ENCODE measurements at places on chromosomes 11 and 22.

GRCh38 chr22:20205964-20206708, 55.3 kb upstream of the CCDC188 start:
- H3K27ac ChIP-seq, result peak overlapping the region; percentile 93
- H3K4me3 ChIP-seq, result peak overlapping the region; percentile 90

DNA sequence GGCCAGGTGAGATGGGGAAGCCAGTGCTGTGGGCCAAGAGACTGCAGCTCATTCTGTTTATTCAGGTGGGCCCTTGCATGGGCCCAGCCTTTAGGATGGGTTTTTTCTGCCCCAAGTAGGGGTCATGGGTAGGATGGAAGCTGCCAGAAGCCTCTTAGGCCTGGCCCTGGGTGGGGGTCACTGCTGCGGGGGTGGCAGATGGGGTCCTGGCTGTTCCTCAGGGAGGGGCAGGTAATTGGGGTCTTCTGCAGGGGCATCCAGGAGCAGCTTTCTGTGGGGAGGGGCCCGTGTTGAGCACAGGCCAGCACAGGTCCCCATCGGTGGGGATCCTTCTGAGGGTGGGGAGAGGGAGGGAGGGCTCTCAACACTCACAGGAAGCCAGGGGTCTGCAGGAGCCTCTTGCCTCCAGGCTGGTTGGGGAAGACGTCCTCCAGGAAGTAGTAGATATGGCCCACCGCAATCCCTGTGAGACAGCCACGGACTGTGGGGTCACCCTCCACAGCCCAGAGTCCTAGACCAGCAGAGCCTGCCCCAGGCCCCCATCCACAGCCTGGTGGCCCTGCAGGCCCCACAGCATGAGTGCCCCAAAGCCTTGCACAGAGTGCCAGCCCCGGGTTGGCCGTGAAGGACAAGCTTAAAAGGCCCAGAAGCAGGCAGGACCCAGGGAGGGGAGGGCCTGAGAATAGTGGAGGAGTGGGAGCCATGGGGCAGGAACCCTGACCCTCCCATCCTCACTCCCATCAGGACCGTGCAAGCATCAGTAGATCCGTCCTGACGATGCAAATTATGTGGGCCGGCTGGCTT, 1.9 kb downstream of the DERL3 start:
- no peaks in the 10 kb centered on the region for H3K27me3 ChIP-seq
- DNase-seq, result no peak
- peaks cover 33% of the 10 kb centered on the region for H3K36me3 ChIP-seq
- H3K4me3 ChIP-seq, result peak overlapping the region; percentile 86
- peaks cover 23% of the 10 kb centered on the region for H3K4me1 ChIP-seq

DNA sequence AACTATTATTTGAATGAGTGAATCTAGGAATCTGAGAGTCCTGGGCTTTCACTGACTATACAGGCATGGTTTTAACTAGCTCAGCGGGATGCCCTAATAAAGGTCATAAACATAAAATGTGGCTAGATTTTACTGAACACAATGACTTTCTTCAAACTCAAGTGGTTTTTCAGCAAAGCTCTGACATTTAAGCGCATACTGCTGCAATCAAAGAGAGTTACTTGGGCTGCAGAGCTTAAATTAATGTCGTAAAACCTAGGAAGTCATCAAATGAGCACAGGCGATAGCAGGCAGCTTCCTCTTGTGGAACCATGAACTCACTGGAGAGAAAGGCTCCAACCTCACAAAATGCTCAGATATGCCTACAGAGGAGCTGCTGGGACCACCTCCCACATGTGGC, 6.7 kb downstream of the CSNK2A3 start:
- no peak overlapping the region for H3K4me3 ChIP-seq
- H3K4me1 ChIP-seq, result no peaks in the 10 kb centered on the region
- peaks cover 4% of the 10 kb centered on the region for H3K27me3 ChIP-seq
- no peak overlapping the region for H3K27ac ChIP-seq
- no peak for DNase-seq

DNA sequence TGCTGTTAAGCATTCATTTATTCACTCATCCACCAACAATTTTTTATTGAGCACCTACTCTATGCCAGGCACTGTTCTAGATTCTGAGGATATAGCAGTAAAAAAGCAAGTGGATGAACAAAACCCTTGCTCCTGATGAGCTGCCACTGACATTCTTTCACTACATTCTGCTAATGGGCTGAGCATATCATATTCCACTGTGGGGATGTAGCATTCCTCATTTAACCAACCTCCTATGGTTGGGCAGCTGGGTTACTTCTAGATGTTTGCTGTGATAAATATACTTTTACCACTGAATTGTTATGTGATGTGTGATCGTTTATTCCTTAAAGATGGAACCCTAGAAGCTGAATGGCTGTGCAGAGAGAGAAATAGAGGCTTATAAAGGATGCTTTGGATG, 176.9 kb downstream of the MN1 start:
- H3K4me3 ChIP-seq, result no peak overlapping the region
- no peaks in the 10 kb centered on the region for H3K4me1 ChIP-seq
- no peaks in the 10 kb centered on the region for H3K27me3 ChIP-seq
- H3K36me3 ChIP-seq, result no peaks in the 10 kb centered on the region
- DNase-seq, result no peak

DNA sequence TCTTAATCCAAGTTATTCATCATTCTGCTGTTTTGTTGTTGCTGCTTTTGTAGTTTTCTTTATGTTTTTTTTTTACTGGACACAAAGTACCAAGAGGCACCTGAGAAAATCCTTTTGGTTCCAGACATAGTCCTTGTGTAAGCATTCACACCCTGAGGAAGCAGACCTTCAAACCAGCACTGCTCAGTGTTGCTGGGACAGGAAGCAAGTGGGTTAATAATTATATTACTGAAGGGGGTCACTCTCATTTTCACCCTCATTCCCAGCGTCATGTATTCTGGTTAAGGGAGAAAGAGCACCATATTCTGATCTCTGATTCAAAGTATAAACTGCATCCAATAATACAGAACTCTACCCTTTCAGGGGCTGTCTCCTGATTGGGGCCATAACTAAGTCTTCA, 5.9 kb upstream of the ALKBH3 start:
- H3K4me1 ChIP-seq, result peaks cover 9% of the 10 kb centered on the region
- H3K36me3 ChIP-seq, result no peaks in the 10 kb centered on the region

- no peak overlapping the region for H3K27ac ChIP-seq
- no peaks in the 10 kb centered on the region for H3K27me3 ChIP-seq
- no peak for DNase-seq
Measured at GRCh38 chr11:26712497-26712896, 9.4 kb downstream of the SLC5A12 start.

- H3K36me3 ChIP-seq, result peaks cover 98% of the 10 kb centered on the region
- peak overlapping the region; percentile 8 for H3K27ac ChIP-seq
- peaks cover 14% of the 10 kb centered on the region for H3K4me1 ChIP-seq
- no peaks in the 10 kb centered on the region for H3K27me3 ChIP-seq
Measured at GRCh38 chr22:41636467-41636866, 15.4 kb downstream of the XRCC6 start.

GRCh38 chr11:62599069-62599696, 2.5 kb downstream of the MTA2 start:
- peaks cover 62% of the 10 kb centered on the region for H3K4me1 ChIP-seq
- peak; percentile 92 for DNase-seq
- no peaks in the 10 kb centered on the region for H3K27me3 ChIP-seq
- H3K27ac ChIP-seq, result peak overlapping the region; percentile 93
- H3K4me3 ChIP-seq, result peak overlapping the region; percentile 94

- no peak for DNase-seq
- peaks cover 8% of the 10 kb centered on the region for H3K27me3 ChIP-seq
- H3K4me1 ChIP-seq, result no peaks in the 10 kb centered on the region
- no peak overlapping the region for H3K4me3 ChIP-seq
- no peak overlapping the region for H3K27ac ChIP-seq
Measured at GRCh38 chr22:33030923-33031525, 27.2 kb downstream of the SYN3 start.

GRCh38 chr11:89536926-89537325, 45.8 kb upstream of the NOX4 start:
- H3K27ac ChIP-seq, result no peak overlapping the region
- no peaks in the 10 kb centered on the region for H3K4me1 ChIP-seq
- no peaks in the 10 kb centered on the region for H3K27me3 ChIP-seq
- H3K36me3 ChIP-seq, result no peaks in the 10 kb centered on the region

GRCh38 chr11:117020869-117021564, 77.2 kb downstream of the SIK3 start:
- H3K27me3 ChIP-seq, result no peaks in the 10 kb centered on the region
- H3K4me3 ChIP-seq, result no peak overlapping the region
- H3K36me3 ChIP-seq, result peaks cover 6% of the 10 kb centered on the region

- no peaks in the 10 kb centered on the region for H3K27me3 ChIP-seq
- peak overlapping the region; percentile 95 for H3K27ac ChIP-seq
- peak; percentile 78 for DNase-seq
- H3K4me3 ChIP-seq, result peak overlapping the region; percentile 94
- peaks cover 70% of the 10 kb centered on the region for H3K36me3 ChIP-seq
Measured at GRCh38 chr11:59144579-59145345, 2.1 kb downstream of the FAM111A start.

- peaks cover 47% of the 10 kb centered on the region for H3K4me1 ChIP-seq
- peak; percentile 45 for DNase-seq
- H3K36me3 ChIP-seq, result no peaks in the 10 kb centered on the region
- H3K4me3 ChIP-seq, result peak overlapping the region; percentile 72
- peak overlapping the region; percentile 41 for H3K27ac ChIP-seq
Measured at GRCh38 chr22:32204040-32204855, 625 bp downstream of the RFPL2 start.

DNA sequence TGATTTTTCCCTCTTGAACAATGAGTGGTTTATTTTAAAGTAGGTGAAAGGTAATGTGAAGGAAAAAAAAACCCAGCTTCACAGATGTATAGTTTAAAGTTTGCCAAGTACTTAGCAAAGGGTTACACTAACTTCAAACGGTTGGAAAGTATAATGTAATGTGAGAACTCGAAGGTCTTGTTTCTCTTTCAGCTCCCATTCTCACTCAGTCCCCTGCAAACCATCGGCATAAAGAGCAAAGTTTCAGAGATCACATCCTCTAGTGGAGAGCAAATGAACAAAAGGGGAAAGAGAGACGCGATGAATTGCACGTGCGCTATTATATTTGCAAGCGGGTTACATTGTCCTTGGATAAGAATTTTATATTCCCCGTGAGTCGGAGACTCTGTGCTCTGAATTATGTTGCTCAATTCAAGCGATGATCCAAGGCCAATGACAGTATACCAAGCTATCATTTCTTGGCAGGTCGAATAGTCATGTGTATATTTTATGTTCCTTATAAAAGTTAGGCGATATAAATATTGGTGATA, 37.6 kb upstream of the BIRC3 start:
- no peak for DNase-seq
- H3K27me3 ChIP-seq, result peaks cover 6% of the 10 kb centered on the region
- no peak overlapping the region for H3K27ac ChIP-seq
- H3K36me3 ChIP-seq, result no peaks in the 10 kb centered on the region
- peaks cover 12% of the 10 kb centered on the region for H3K4me1 ChIP-seq
- no peak overlapping the region for H3K4me3 ChIP-seq

DNA sequence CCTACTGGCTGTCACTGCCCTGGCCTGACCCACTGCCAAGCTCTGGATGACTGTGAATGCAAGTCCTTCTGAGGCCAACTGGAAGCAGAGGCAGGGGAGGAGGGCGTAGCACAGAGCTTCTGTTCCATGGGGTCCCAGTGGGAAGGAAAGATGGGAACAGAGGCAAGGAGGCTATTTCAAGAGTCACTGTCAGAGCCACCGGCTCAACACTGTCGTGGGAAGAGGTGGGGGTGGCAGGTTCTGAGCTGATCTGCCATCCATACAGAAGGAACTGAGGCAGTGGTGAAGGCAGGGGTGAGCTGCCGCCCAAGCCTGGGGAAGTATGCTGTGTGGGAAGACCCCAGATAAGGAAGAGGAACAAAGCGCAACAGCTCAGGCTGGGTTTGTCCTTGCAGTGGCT, 54.7 kb downstream of the SGSM3 start:
- no peak for DNase-seq
- peaks cover 3% of the 10 kb centered on the region for H3K4me1 ChIP-seq
- peak overlapping the region; percentile 53 for H3K27ac ChIP-seq
- H3K4me3 ChIP-seq, result no peak overlapping the region
- peaks cover 91% of the 10 kb centered on the region for H3K36me3 ChIP-seq
- no peaks in the 10 kb centered on the region for H3K27me3 ChIP-seq

GRCh38 chr11:135069890-135070289, 657.8 kb upstream of the B3GAT1 start:
- no peaks in the 10 kb centered on the region for H3K36me3 ChIP-seq
- H3K4me1 ChIP-seq, result no peaks in the 10 kb centered on the region
- H3K27ac ChIP-seq, result no peak overlapping the region
- H3K27me3 ChIP-seq, result peaks cover 40% of the 10 kb centered on the region
- no peak for DNase-seq

DNA sequence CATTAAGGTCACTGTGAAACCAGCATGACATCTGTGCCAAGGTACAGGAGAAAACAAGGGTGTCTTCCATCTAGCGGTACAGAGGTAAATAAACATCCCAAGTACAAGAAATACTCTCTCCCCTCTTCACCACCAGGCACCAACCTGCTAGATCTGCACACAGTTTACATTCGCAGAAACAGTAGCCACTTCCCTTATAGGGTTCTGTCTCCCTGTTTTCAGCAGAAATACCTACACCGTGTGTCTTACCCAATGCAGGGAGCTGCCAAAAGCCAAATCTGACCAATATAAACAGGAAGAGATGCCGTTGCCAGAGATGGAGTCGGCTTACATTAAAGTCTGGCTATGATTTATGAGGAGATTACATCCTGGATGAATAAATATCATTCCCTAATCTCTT, 1.2 kb downstream of the SCN4B start:
- no peak overlapping the region for H3K4me3 ChIP-seq
- H3K36me3 ChIP-seq, result no peaks in the 10 kb centered on the region
- no peak overlapping the region for H3K27ac ChIP-seq
- DNase-seq, result no peak
- peaks cover 68% of the 10 kb centered on the region for H3K27me3 ChIP-seq
- H3K4me1 ChIP-seq, result peaks cover 8% of the 10 kb centered on the region

GRCh38 chr11:1119604-1120146, 38.1 kb upstream of the MUC5AC start:
- no peaks in the 10 kb centered on the region for H3K36me3 ChIP-seq
- peaks cover 5% of the 10 kb centered on the region for H3K27me3 ChIP-seq
- no peaks in the 10 kb centered on the region for H3K4me1 ChIP-seq
- H3K4me3 ChIP-seq, result no peak overlapping the region
- H3K27ac ChIP-seq, result no peak overlapping the region

GRCh38 chr11:3834664-3835461, 5.9 kb downstream of the RHOG start:
- no peaks in the 10 kb centered on the region for H3K27me3 ChIP-seq
- peaks cover 96% of the 10 kb centered on the region for H3K36me3 ChIP-seq
- H3K4me1 ChIP-seq, result peaks cover 86% of the 10 kb centered on the region
- no peak for DNase-seq
- H3K4me3 ChIP-seq, result peak overlapping the region; percentile 88

DNA sequence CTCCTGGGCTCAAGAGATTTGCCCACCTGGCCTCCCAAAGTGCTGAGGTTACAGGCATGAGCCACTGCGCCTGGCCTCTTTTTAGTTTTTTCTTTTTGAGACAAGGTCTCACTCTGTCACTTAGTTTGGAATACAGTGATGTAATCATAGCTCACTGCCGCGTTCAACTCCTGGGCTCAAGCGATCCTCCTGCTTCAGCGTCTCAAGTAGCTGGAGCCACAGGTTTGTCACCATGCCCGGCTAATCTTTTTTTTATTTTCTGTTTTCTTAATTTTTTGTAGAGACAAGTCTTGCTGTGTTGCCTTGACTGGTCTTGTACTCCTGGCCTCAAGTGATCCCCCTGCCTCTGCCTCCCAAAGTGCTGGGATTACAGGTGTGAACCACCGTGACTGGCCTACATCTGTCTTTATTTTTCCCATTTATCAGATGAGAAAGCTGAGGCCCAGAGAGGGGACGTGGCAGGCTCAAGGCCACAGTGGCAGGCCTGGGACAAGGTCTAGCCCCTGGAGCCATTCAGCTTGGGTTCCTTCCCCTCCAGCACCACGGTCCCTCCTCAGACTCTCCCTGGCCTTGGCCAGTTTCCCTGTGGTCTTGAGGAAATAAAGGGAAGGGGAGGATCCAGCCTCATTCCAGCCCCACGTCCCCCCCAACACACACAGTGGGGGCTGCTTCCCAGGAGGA, 2.8 kb upstream of the KDELR3 start:
- no peak for DNase-seq
- H3K27ac ChIP-seq, result no peak overlapping the region
- peaks cover 77% of the 10 kb centered on the region for H3K27me3 ChIP-seq
- H3K4me3 ChIP-seq, result no peak overlapping the region
- no peaks in the 10 kb centered on the region for H3K36me3 ChIP-seq
- peaks cover 18% of the 10 kb centered on the region for H3K4me1 ChIP-seq
